ENCODE measurements at places on chromosomes 3 and 15.

DNA sequence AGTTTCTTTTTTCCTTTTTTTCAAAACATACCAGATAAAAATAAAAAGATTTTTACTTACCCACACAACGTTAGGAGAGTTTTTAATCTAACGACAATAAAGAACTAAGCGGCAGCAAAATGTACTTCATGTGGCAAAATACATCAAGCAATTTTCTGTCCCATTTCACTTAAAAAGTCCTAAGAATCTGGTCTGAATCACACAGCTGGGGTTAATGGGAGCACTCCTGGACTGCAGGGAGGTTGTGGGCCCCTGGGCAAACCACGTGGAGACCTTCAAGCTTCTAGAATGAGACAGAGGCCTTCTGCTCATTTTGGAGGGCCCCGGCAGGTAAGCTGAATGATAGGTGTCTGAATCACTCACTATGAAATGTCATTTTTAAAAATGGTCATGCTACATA, 193.8 kb downstream of the RORA start:
- no peak for DNase-seq

DNA sequence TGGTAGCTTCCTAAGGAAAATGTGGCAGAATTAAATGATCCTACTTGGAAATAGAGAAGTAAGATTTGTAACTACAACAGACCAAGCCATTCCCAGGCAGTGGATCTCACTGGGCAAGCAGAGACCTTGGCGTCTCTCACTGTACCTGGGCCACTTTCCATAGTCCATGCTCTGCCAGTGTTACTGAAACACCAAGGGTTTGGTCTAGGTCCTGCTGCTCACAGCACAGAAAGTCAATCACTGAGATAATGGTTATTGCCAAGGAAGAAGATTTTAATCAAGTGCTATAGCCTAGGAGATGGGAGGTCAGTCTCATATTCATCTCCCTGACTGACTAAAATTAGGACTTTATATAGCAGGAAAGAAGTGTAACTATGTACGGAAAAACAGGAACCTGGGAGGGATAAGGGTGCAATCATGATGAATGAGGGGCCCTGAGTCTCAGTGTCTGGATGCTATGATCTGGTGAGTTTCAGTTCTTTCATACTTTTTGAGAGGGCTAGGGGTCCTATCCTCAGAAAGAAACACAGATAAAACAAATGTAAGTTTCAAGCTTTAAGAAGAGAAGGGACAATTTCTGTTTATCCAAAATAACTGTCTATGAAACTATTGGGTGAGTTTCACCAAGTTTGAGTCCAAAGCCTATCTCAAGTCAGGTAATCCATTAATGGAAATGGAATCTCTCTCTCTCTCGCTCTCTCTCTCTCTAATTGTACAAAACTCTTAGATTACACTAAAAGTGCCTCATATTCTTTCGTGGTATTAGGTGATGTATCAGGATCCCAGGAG, 20.6 kb downstream of the GPR15 start:
- DNase-seq = no peak

GRCh38 chr3:121796970-121797369, 37.9 kb downstream of the IQCB1 start:
- DNase-seq = no peak

GRCh38 chr15:77532846-77533245, 99.9 kb downstream of the LINGO1 start:
- DNase-seq = no peak

DNA sequence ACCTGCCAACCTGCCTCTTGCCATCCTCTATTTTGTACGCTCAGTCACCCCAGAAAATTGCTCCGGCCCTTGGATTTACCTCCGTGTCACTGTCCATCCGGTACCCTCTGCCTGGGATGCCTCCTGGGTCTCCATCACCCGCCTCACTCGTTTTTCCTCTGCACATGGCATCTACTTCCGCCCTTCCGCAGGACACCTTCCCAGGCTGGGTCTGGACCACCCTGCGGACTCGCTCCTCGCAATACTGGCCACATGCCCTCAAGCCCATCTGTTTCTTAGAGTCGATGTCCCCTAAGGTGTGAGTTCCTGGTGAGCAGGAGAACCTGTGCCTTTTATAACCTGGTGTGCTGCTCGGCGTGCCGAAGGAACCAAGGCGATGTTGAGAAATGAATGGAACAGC, 58.5 kb downstream of the APBA2 start:
- DNase-seq = no peak

GRCh38 chr3:95097493-95097892, 1034.6 kb downstream of the NSUN3 start:
- no peak for DNase-seq
